Activated CD4-positive, alpha-beta T cell treated with anti-CD3 and anti-CD28 coated beads, Interleukin-2, amount 10 ng/mL, durations not matched to agents 24 days and 14 days (primary cell): ENCODE measurements at places on chromosomes 13 and 19. TPM values are rescaled to one million over a fixed set of nuclear protein-coding genes. Genes with fewer than 3 reads are reported as not detected.

The ZNF154 gene
- total RNA-seq, result 3.1 and 3.9 TPM in 2 replicates

The SMIM24 gene
- 0.33 TPM in 1 of 2 replicates, not detected in the other for total RNA-seq

The CYP4F3 gene
- total RNA-seq, result 0.09 TPM in 1 of 2 replicates, not detected in the other

The SLC10A2 gene
- total RNA-seq, result not detected in 2 replicates

The ZGLP1 gene
- 2.0 and 2.8 TPM in 2 replicates for total RNA-seq

The MADCAM1 gene
- total RNA-seq, result 0.14 and 0.19 TPM in 2 replicates

The IRGC gene
- total RNA-seq, result not detected in 2 replicates

The ZSCAN4 gene
- not detected in 2 replicates for total RNA-seq

The ZNF749 gene
- 22.5 and 26.5 TPM in 2 replicates for total RNA-seq

- H3K4me3 ChIP-seq, result no peak overlapping the region
- H3K27ac ChIP-seq, result no peak overlapping the region
- DNase-seq, result no peak
- peaks cover 3% of the 10 kb centered on the region for H3K4me1 ChIP-seq
- no peaks in the 10 kb centered on the region for H3K36me3 ChIP-seq
These were observed 165.5 kb downstream of the FGF14 start for GRCh38 chr13:102236341-102236740.

DNA sequence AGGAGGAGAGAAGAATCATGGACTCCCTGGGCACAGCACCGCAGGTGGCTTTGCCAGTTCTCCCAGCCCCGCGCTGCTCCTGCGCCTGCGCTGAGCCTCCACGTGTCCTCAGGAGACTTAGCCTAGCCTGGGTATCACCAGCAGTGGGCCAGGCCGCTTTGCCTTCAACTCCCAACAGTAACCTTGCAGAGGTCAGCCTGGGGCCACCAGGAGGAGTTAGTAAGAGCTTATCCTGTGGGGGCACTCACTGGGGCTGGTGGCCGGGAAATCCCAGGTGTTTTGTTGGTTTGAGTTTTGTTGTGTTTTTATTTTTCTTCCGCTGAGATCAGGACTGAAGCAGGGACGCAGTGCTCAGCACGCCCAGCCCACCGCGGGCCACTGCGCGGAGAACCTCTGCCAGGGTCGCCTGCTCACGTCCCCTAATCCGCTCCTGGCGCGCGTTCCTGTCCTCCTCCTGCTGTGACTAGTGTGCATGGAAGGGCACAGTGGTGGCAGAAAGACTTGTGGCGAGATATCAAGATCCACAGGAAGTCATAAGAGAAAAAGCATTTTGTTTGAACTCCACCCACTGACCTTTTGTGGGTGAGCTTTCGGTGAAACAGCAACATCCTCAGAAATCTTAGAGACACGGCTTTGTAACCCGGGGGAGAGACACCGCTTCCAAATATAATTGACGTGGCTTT lies 207.4 kb upstream of the RFC3 start:
- peak overlapping the region; percentile 87 for H3K27ac ChIP-seq
- H3K4me1 ChIP-seq, result peaks cover 38% of the 10 kb centered on the region
- peak overlapping the region; percentile 89 for H3K4me3 ChIP-seq
- H3K27me3 ChIP-seq, result no peaks in the 10 kb centered on the region

DNA sequence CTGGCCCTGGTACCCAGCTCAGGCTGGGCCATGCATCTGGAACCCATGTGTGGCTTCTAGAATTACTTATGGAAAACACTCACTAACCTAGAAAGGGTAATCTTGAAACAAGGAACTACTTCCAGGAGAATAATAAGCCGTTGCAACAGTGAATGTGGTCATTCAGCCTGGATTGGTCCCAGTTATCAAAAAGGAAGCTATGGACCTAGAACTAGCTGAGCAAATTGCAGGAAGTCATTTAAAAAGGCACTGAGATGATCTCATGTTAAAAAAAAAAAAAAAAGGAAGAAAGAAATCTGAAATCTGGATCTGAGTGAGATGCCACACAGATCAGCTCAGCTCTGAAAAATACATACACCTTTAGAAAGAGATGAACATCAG lies 59.6 kb downstream of the DCT start:
- peaks cover 22% of the 10 kb centered on the region for H3K4me1 ChIP-seq
- peaks cover 20% of the 10 kb centered on the region for H3K36me3 ChIP-seq
- H3K4me3 ChIP-seq, result no peak overlapping the region
- peak overlapping the region; percentile 64 for H3K27ac ChIP-seq
- no peaks in the 10 kb centered on the region for H3K27me3 ChIP-seq

GRCh38 chr13:109971456-109972090 lies 185.2 kb upstream of the IRS2 start:
- H3K36me3 ChIP-seq, result no peaks in the 10 kb centered on the region
- no peaks in the 10 kb centered on the region for H3K4me1 ChIP-seq
- no peak overlapping the region for H3K4me3 ChIP-seq
- DNase-seq, result no peak

DNA sequence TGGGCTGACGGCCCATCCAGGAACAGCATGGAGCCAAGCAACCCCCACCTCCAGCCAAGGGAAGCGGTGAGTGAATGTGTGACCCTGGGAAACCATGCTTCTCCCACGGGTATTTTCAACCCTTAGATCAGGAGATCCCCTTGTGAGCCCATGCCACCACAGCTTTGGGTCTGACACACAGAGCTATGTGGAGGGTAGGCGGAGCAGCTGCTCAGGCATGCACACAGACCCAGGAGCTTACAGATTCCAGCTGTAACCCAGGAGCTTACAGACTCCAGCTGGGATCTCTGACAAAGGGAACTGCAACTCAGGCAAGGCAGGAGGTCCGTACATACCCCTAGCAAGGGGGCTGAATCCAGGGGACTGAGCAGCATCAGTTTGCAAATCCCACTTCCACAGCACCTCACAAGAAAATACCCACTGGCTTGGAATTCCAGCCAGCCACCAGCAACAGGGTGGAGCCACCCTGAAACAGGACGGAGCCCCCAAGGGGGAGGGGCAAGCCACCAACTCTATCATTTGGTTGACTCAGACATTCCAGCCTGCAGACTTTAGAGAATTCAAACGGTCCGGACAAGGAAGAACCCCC lies 40.8 kb upstream of the RFXAP start:
- H3K36me3 ChIP-seq, result no peaks in the 10 kb centered on the region
- H3K4me3 ChIP-seq, result no peak overlapping the region
- H3K27me3 ChIP-seq, result peaks cover 7% of the 10 kb centered on the region
- DNase-seq, result no peak

- peaks cover 10% of the 10 kb centered on the region for H3K4me1 ChIP-seq
- DNase-seq, result peak; percentile 94
- peak overlapping the region; percentile 84 for H3K27ac ChIP-seq
- H3K27me3 ChIP-seq, result peaks cover 14% of the 10 kb centered on the region
These were observed 51.3 kb downstream of the CELF5 start for GRCh38 chr19:3275583-3276340.

- H3K36me3 ChIP-seq, result peaks cover 15% of the 10 kb centered on the region
- peaks cover 21% of the 10 kb centered on the region for H3K4me1 ChIP-seq
- no peak overlapping the region for H3K27ac ChIP-seq
- H3K4me3 ChIP-seq, result no peak overlapping the region
- H3K27me3 ChIP-seq, result no peaks in the 10 kb centered on the region
- DNase-seq, result no peak
These were observed 100.7 kb downstream of the DGKH start for GRCh38 chr13:42149136-42149535.

DNA sequence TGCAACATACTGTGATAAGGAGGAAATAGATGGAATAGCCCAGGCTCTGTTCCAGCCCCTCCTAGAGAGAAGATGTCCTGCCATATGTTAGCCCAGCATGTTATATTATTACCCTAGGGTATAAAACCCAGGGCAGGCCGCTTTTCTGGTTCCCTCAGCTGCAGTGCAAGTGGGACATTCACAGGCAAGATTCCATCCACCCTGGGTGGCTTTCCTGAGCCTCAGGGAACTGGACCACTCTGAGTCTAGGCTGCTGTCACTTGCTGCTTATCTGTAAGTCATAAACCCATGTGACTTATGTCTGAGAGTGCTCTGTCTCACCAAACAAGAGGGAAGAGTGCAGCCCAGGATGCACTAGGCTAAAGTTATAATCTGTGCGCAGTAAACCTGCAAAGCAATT lies 413.2 kb downstream of the MZT1 start:
- no peaks in the 10 kb centered on the region for H3K36me3 ChIP-seq
- H3K4me1 ChIP-seq, result no peaks in the 10 kb centered on the region
- H3K4me3 ChIP-seq, result no peak overlapping the region
- no peaks in the 10 kb centered on the region for H3K27me3 ChIP-seq
- DNase-seq, result no peak

DNA sequence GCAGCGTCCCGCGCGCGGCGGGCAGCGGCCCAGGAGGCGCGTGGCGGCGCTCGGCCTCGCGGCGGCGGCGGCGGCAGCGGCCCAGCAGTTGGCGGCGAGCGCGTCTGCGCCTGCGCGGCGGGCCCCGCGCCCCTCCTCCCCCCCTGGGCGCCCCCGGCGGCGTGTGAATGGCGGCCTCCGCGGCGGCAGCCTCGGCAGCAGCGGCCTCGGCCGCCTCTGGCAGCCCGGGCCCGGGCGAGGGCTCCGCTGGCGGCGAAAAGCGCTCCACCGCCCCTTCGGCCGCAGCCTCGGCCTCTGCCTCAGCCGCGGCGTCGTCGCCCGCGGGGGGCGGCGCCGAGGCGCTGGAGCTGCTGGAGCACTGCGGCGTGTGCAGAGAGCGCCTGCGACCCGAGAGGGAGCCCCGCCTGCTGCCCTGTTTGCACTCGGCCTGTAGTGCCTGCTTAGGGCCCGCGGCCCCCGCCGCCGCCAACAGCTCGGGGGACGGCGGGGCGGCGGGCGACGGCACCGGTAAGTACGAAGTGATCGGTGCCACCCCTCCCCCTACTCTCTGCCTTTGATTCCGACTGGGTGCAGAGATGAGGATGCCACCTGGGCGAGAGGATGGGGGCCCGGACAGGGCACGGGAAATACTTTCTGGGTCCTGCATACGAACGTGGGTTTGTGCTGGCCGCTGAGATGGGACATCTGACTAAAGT lies 874 bp downstream of the TRIM28 start:
- H3K4me3 ChIP-seq, result peak overlapping the region; percentile 94
- peaks cover 27% of the 10 kb centered on the region for H3K4me1 ChIP-seq
- H3K27ac ChIP-seq, result peak overlapping the region; percentile 99
- no peak for DNase-seq
- peaks cover 17% of the 10 kb centered on the region for H3K27me3 ChIP-seq

DNA sequence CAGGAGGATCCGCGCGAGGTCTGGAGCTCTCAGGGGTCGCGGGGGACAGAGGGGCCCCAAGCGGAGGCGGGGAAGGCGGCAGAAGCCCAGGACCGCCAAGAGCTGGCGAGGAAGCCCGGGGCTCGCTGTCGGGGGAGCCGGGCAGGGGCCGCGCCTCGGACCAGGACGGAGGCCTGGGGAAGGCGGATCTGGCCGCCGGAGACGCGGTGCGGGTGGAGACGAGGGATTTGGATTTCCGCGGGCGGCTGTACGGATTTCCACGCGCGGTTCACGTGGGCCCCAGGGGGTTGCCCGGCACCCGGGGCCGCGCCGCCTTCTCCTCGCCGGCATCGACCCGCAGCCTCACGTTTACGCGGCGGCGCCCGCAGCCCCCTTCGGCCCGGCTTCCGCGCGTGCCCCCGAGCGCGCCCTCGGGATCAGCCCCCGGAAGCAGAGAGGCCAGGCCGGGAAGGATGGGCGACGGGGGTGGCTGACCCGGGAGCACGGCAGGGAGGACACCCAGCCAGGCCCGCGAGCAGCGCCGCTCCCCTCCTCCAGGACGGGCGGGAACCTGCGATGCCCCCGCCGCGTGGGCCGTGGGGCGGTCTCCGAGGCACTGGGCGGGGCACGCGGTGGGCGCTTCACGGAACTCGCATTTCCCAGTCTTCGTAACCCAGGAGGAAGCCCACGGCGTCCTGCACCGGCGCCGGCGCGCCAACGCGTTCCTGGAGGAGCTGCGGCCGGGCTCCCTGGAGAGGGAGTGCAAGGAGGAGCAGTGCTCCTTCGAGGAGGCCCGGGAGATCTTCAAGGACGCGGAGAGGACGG lies 4.7 kb downstream of the F7 start:
- H3K4me3 ChIP-seq, result no peak overlapping the region
- no peak overlapping the region for H3K27ac ChIP-seq
- no peaks in the 10 kb centered on the region for H3K4me1 ChIP-seq
- DNase-seq, result no peak
- peaks cover 8% of the 10 kb centered on the region for H3K27me3 ChIP-seq

DNA sequence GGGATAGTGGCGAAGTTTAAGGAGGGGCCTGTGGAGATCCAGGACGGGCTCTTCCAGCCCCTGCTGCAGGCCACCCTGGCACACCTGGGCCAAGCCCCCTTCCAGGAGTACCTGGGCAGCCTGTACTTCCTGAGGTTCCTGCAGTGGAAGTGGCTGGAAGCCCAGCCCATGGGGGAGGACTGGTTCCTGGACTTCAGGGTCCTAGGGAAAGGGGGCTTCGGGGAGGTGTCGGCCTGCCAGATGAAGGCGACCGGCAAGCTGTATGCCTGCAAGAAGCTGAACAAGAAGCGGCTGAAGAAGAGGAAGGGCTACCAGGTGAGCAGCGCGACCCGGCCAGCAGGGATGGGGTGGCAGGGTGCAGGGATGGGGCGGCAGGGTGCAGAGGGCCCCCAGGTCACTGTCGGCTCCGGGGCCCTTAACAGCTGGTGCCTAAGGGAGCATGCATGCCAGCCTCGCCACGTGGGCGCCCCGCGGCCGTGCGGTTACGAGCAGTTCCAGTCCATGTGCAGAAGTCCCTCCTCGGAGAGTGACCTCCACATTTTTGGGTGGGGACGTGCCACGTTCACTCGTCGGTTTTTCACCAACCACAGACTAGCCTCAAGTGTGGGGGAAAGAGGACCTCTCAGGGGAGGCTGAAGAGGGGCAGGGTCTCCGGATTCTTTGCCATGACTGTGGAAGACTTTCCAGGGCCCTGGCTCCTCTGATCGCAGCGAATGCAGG lies 912 bp downstream of the GRK1 start:
- H3K36me3 ChIP-seq, result no peaks in the 10 kb centered on the region
- no peak overlapping the region for H3K27ac ChIP-seq
- H3K4me1 ChIP-seq, result peaks cover 3% of the 10 kb centered on the region

DNA sequence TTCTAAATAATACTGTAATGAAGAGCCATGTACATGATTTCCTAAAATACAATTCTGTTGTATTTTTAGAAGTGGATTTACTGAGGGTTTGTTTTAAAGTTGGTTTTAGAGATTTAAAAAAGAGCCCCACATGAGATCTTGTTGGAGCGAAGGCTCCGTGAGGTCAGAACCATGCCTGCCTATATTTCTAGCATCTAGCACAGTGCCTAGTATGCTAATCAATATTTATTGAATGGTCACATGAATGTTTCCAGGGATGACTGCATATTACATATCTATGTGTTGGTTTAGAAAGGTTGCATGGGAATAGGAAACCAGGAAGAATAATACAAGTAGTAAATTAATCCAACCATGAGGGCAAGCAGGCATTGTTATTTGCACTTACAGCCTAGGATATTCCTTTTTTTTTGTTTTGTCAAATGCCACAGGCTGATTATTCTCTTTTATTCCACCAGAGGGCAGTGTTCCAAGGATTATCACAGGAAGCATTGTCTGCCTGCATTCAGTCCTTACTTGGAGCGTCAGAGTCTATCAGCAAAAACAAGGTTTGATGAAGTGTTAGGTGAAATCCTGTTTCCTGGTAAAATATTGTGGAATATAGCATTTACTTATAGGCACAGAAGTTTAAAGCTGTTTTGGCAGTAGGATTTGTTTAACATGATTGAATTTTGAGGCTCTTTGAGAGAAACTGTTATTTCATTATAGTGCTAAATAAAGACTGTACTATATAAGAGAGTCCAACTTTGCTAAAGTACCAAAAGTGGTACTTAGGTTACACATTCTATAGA lies 46.8 kb downstream of the COG3 start:
- H3K36me3 ChIP-seq, result peaks cover 43% of the 10 kb centered on the region
- H3K4me3 ChIP-seq, result no peak overlapping the region
- peak; percentile 83 for DNase-seq
- no peaks in the 10 kb centered on the region for H3K27me3 ChIP-seq
- peak overlapping the region; percentile 23 for H3K27ac ChIP-seq

GRCh38 chr19:19434483-19435045 lies 29.1 kb downstream of the GATAD2A start:
- no peak overlapping the region for H3K27ac ChIP-seq
- DNase-seq, result no peak
- H3K27me3 ChIP-seq, result no peaks in the 10 kb centered on the region
- H3K4me1 ChIP-seq, result peaks cover 38% of the 10 kb centered on the region
- H3K36me3 ChIP-seq, result peaks cover 18% of the 10 kb centered on the region
